CD4-positive, alpha-beta T cell treated with Interleukin-4 for 4 hours (primary cell): ENCODE measurements at places on chromosomes 16 and 17.

GRCh38 chr16:27226476-27226875 is 23.1 kb downstream of the KDM8 start:
- no peak for DNase-seq

DNA sequence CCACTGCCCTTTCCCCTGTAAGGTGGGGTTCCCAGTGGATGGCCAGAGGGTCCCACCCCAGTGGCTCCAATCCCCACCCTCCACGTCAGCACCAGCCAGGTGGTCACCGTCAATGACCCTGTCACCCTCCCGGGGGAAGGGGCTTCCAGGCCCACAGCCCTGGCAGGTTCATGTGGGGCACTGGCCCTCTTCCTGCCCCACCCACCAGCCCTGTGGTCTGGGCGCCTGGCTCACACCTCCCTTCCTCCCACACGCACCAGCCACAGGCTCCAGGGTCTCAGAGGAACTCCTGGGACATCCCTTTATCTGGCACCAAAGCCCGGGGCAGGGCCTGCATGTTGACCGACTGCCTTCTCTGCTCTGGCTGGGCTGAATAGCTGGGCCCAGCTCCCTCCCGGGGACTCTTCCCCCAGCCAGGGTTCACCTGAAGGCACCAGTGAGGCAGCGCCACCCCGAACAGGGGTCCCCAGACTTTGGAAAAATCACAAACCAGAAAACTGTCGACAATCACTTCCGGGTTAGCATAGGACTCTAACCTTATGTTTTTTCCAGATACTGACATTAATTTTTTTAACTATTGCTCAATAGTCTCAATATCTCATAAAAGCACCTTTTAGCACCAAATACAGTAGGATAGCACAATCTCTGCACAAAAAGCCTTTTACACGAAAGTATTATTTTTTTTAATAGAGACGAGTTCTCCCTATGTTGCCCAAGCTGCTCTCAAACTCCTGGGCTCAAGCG is 21.9 kb upstream of the ZC3H18 start:
- no peak for DNase-seq

DNA sequence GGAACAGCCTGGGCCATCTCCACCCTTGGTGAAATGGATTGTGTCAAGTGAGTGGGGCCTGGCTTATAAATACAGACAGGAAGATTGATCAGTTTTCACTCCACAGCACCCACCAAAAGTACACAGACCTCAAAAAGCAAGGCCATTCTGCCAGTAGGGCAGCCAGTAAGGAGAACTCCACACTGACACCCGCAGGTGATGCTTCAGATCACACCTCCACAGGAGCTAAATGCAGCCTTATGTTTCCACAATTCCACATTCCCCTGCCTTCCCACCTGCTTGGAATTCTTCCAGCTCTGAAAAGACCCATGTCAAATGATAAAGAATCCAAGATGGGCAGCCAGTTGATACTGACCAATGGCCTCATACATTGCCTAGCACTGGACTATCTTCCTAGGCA is 191.1 kb downstream of the ZFHX3 start:
- DNase-seq: no peak

GRCh38 chr17:73759324-73759723 is 115.1 kb upstream of the SDK2 start:
- no peak for DNase-seq

GRCh38 chr16:67438098-67438791 is 7.3 kb downstream of the HSD11B2 start:
- no peak for DNase-seq

- DNase-seq: no peak
Observed at GRCh38 chr16:13070268-13070667, 168.9 kb downstream of the SHISA9 start.

DNA sequence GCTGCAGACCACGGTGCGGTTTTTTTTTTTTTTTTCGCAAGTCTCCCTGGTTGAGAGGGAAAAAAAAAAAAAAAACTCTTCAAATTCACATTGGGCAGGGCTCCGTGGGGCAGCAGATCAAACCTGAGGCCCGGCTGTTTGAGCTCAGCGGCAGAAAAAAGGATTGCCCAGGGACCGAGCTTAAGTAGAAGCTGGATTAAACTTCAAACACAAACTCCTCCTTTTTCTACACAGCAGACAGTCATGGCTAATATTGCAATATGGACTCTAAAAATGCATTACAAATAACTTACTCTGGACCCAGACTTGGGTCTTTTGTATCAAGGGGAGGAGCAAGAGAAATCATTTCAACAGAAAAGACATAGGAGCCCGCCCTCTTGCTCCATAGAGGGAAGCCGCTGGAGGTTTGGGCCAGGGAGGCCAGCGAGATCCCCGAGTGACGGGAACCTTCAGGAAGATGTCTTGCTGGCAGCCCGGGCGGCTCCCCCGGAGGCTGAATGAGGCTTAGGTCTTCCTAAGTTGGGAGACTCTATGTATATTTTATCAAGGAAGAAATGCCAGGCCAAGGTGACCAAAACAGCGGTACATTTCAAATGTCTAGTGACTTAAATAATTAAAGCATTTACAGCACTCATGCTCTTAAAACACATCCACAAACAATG is 167.7 kb downstream of the ZNF423 start:
- DNase-seq: no peak

GRCh38 chr16:88883117-88883895 is 16.8 kb upstream of the PABPN1L start:
- no peak for DNase-seq

DNA sequence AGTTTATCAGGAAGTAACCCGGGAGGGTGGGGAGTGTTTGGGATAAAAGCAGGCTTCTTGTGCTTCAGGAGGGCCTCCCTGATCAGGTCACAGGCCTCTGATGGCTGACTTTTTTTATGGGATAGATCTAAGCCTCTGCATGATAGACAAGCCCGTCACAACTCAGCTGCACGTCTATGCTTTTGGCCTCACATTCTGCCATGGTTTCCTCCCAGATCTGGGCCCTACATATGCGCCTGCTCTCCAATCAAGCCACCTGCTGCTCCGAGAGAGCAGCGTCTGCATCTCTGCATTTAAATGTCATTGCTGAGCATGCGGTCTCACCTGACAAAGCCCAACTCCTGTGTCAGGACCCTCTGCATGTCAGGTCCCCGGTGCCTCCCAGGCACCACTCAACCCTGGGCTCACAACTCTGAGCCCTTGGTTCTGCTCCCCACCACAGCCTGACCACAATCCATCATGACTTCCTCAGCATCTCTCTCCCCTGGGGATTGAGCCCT is 45.3 kb upstream of the SREBF1 start:
- no peak for DNase-seq

DNA sequence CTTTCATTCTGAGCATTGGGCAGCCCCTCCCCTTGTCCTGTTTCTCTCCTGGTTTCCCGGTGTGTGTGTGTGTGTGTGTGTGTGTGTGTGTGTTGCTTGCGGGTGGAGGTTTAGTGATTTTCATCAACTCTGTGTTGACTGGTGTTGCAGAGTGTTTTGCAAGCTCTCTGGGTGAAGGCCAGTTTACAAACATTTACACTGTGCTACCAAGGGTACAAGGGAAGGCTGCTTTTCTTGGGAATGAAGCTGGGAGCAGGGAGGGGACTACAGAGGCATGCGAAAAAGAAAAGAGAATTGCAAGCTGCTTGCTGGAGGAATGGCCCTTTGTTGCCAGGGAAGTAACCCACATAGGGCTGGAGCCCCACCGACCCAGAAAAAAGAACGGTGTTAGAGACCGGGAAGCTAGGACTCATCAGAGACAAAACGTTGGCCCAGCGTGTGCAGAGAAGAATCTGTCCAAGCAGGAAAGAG is 29.6 kb downstream of the HS3ST3B1 start:
- DNase-seq: no peak

DNA sequence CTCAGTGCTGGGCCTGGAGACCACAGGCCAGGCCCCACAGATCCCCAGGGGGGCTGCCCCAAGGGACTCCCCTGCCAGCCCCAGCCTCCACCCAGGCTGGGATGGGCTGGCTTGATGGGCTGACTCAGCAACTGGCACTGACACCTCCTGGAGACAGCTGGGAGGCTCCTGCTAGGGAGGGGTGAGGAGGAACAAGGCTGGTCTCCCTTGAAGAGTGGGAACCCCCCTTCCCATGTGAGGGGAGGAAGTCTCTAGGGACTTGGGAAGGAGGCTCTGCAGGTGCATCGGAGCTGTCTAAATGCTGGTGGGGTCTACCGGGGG is 10.4 kb downstream of the NHERF1 start:
- DNase-seq: no peak
